Endothelial cell (in vitro differentiated cells): ENCODE measurements at places on chromosomes 5 and 9. TPM values are rescaled to one million over a fixed set of nuclear protein-coding genes. Genes with fewer than 3 reads are reported as not detected.
A peak's percentile ranks its signal among the peaks of the same experiment; 100 is the strongest.

The GCNT4 gene
- 0.54 TPM for total RNA-seq

The PPP2R2B gene
- 0.59 TPM for total RNA-seq

The TNC gene
- total RNA-seq: 10.1 TPM

The KIF12 gene
- total RNA-seq: 0.26 TPM

The CDC14B gene
- 21.4 TPM for total RNA-seq

DNA sequence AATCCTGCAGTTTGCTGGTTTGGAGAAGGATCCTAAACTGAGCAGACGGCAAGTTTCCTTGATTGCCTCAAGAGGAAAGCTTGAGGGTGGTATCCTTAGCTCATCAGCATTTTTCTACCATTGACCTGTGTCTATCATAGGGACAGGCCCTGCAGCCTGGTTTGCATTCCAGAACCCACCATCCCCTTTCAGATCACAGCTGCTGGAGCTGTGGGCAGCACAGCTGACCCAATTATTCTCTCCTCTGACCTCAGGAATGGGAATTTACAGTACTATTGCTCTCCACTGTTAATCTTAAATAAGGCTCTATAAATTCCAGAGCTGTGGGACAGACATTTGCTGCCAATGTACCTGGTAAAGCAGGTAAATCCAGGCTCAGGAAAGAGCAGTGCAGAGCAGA is 163.0 kb downstream of the SPOCK1 start:
- DNase-seq: no peak

- peak; percentile 2 for DNase-seq
Observed at GRCh38 chr9:93679536-93680442, 103.4 kb downstream of the PHF2 start.

DNA sequence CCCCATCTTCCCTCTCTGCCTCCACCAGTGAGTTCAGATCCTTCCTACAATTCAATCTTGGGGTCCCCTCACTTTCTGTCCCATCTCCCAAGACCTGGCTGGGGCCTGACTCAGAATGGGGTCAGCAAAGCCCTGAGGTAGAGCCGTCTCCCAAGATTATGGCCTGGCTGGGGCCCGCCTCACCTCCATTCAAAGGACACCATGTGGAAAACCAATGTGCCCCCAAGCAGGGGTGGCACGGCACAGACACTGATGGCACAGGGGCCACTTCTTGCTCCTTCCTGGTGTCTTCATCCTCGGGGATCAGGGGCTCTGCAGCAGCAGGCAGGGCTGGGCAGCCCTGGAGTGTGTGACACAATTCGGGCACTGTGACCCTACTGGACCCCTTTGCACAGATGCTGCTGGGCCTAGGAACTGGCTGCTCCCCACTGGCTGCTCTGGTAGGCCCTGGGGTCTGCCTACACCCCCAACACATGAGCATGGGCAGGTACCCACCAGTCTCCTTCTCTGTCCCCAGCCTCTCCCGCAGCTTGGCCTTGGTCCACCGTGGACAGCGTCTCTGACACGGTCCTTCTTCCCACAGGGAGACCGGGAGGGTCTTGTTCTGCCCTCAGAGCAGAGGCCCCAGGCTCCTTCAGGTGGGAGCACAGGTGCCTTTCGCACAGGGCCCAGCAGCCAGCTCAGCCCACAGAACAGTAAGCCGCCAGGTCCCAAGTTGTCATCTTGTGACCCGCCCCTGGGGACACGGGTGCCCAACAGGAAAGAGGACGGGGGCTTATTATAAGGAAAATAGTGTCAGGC is 89.5 kb downstream of the ADAMTS2 start:
- no peak for DNase-seq

- DNase-seq: no peak
Observed at GRCh38 chr9:99265691-99266090, 43.6 kb downstream of the SEC61B start.
